ENCODE measurements at places on chromosomes 6 and 20.

- no peak for DNase-seq
Measured at GRCh38 chr20:16308754-16309153, 264.5 kb downstream of the KIF16B start.

DNA sequence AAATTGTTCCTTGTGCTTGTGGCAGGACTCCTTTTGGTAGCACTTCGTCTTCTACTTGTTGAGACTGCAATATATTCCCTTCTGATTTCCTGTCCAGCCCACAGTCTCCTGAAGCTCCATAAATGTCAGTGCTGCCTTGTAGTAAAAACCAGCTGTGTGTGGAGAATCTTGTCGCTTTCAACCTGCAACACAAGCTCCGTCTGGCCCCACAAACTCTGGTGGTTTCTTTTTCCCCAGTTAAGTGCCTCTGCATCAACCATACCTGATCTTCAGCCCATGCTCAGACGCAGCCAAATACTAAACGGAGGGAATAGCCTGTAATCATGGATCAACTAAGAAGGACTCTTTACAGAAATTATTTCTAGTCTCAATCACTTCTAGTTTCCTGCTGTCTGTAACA is 1133.3 kb upstream of the ADGRB3 start:
- no peak for DNase-seq

GRCh38 chr6:34370361-34370760 is 22.1 kb downstream of the NUDT3 start:
- DNase-seq: no peak

DNA sequence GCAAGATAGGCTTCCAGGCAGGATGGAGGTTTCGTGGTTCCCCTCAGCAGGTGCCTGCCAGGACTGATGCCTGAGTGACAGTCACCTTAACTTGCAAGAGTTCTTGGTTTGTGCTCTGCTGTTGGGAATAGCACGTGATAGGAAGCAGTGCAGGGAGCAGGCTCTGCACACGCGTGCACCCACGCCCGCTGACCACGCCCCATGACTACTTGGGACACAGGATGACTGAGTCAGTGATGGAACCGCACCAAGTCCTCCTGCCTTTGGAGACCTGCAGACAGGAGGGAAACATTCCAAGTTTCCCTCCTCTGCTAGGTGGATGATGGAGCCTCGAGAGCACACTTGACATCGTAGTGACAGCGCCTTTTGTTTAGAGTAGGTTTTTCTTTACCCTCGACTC is 164.2 kb downstream of the DTNBP1 start:
- peak; percentile 81 for DNase-seq

DNA sequence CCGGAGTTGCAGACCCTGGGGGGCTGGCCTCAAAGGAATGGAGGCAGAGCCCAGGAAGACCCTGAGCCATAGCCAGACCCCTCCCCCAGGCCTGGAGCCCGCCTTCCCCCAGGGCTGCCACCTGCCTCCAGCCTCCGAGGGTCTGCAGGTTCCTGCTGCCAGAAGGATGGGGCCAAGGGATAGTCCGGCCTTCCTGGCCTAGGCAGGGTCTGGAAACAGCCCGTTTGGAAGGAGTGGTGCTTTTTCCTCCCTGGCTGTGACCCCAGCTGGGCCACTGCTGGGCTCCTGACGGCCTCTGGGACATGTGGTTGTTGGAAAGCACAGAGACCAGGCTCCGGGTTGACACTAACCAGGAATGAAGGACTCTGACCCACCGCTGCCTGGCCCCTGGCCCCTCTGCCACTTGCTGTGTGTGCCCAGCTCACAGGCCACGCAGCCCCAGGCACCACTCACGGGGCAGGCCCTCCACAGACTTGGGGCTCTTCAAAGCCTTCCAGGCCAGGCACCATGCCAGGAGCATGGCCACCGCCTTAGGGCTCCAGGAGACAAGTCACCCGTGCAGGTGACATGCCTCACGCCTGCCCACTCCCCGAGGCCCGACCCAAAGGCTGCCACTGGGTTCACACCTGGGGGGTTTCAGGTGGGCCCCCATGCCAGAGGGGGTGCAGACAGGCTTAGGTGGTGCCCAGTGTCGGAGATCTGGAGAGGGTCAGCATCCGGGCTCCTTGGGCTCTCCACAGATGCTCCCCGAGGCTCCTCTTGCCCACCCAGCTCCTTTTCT is 3.9 kb upstream of the LAMA5 start:
- no peak for DNase-seq

- DNase-seq: no peak
Measured at GRCh38 chr20:23643659-23644058, 5.9 kb upstream of the CST3 start.

DNA sequence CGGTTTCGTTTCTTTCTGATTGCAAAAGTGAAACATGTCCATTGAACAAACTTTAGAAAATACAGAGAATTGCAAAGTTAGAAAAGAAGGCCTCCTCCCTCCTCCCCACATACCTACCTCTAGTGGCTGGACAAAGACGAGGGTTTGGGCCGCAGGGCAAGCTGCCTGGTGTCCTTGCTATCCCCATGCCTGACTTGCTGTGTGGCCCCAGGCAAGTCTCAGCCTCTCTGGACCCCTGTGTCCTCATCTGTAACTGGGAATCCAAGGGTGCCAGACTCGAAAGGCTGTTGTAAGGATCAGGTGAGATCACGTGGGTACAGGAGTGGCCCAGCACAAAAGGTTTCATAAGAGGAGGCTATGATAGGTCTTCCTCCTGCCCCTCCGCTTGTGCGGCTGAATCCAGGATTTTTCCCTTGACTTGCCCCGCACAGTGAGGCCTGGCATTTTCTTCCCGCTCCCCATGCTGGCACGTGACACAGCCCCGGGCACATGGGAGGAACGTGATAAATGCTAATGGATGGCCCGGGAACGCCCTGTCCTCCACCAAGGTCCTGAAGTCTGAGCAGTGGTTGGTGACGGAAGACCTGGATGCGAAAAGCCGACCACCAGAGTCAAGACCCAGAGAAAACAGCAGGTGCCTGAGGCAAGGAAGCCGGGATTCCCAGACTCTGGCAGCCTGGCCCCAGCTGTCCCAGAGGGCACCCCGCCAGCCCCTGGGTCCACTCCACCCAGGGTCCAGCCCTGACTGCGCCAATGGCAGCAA is 55.8 kb downstream of the UBE2V1 start:
- DNase-seq: no peak

DNA sequence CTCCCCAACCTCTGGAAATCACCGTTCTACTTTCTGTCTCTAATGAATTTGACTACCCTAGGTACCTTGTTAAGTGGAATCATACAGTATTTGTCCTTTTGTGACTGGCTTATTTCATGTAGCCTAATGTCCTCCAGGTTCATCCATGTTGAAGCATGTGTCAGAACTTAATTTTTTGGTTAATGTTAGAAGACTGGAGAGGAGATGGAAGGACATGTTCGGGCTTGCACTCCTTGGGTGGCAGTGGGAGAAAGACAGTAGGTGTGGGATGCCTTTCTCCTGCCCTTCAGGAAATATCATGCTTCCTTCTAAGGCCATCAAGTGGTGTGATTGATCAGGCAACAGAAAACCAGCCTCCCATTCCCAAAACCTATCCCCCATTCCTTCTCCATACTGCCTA is 61.1 kb upstream of the RNF144B start:
- no peak for DNase-seq

DNA sequence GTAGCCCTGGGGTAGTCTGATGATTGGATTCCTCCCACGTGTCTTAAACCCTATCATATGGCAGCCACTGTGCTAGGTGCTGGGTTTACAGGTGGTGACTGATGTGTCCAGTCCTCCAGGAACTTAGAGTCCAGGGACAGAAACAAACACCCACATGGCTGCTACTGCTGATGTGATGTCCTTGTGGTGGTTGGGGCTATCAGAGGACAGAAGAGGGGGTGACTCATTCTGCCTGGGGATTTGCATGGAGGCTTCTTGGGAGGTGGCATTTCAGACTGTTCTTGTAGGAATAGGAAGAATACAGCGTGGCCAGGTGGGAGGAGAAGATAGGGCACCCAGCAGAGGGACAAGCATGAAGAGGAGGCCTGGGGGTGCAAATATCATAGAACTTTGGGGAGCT is 9.8 kb downstream of the RAET1G start:
- no peak for DNase-seq

DNA sequence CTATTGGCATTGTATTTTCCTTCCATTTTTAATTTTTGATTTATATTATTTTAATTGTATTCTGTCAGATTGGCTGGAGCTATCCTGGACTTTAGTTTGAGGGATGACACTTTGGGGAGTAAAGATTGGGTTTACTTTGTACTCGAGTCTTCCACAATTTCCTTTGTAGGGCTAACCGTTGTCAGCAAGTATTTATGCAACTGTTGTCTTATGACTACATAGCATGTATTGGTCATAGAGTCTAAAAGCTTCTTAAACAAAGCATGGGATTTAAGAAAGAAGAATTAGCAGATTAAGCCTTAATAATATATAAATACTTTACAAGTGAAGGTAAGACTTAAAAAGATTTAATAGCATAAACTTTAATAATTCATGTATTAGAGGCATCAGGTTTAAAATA is 19.6 kb downstream of the FARS2 start:
- no peak for DNase-seq

GRCh38 chr20:13677241-13677640 is 38.5 kb upstream of the TASP1 start:
- no peak for DNase-seq

GRCh38 chr6:97174471-97174870 is 108.5 kb downstream of the MMS22L start:
- no peak for DNase-seq

DNA sequence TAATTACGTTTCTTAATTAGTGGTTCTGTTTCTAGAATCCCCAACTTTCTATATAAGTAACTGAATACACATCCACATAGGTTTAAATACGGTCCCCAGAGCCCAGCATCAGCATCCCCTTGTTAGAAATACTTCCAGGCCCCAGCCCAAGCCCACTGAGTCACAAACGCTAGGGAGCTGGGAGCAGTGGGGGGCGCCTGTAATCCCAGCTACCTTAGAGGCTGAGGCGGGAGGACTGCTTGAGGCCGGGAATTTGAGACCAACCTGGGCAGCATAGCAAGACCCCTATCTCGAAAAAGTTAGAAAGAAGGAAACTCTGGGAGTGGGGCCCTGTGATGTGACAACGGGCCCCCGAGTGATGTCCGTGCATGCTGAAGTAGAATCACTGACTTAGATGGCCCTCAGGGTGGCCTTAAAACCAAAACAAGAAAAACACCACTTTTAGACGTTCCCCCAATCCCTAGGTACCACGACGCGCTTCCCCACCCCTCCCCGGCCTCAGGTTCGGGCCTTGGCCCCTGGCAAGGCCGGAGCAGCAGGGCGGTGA is 1.3 kb upstream of the PPP1R3G start:
- DNase-seq: no peak

GRCh38 chr6:134035823-134036296 is 16.6 kb downstream of the SLC2A12 start:
- peak; percentile 58 for DNase-seq

DNA sequence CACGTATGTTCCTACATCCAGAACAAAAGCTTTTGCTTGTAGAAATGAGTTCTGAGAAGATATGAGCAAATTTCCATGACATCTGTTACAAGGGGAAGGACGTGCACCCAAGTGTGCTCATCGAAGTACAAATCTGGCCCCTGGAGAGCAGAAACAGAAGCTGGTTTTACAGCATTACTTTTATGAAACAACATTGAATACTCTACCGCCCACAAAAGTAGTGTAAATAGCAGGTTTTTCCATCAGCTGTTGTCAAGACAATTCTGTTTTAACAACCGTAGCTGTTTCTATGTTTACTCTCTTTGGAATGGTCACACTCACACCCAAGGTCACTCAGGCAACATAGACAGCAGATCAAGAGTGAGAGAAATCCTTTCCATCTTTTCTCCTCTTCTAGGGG is 114.2 kb upstream of the SSTR4 start:
- DNase-seq: no peak
